Activated CD4-positive, CD25-positive, alpha-beta regulatory T cell (primary cell): ENCODE measurements at places on chromosomes 16 and 17.

- no peak for DNase-seq
Observed at GRCh38 chr16:69838489-69838888, 76.4 kb downstream of the WWP2 start.

DNA sequence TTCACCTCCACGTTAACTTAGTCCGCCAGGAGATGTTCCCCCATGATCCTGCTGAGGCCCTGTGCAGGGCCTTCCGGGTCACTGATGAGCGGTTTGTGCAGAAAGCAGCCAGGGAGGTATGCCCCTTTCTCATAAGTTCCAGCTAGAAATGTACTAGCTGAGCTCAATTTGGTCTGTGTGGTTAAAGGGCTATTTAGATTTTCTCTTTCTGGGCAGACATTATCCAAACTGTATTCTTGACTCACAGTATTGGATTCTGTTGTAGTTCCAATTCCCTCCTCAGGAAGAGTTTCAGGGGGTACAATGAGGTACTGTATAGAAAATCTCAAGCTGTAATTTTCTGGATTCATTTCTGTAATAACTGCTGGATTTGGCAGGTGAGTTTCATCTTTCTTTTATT, 137.1 kb downstream of the TRIM37 start:
- no peak for DNase-seq

DNA sequence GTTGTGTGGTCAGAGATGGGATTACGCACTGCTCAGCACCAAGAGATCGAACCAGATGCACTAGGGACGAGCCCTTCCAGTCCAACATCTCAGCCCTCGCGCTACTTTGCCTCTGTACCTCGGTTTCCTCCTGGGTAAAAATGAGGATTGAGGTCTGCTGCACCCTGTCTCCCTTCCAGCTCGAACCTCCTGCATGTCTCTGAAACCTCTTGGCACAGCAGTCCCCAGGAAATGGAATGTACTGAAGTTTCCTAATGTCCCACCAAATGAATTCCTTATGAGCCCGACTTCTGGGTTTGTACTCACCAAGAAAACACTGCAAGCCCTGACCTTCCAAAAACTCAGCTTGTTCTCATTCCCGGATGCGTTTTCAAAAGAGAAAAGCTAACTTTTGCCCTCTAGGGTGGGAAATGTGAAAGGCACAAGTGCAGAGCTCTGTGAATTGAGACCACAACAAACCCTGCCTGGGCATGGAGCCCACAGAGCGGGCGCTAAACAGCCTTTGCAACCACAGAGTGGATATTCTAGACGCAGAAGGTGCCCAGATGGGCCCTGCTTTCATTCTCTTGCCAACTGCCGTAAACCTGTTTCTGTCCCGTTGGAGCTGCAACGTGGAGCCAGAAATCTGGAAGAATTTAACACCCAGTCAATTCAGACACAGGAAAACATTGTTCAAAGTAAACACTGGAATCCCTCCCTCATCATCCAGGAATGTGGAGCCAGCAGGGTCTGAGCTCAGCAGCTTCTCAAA, 10.3 kb downstream of the CDRT4 start:
- no peak for DNase-seq

DNA sequence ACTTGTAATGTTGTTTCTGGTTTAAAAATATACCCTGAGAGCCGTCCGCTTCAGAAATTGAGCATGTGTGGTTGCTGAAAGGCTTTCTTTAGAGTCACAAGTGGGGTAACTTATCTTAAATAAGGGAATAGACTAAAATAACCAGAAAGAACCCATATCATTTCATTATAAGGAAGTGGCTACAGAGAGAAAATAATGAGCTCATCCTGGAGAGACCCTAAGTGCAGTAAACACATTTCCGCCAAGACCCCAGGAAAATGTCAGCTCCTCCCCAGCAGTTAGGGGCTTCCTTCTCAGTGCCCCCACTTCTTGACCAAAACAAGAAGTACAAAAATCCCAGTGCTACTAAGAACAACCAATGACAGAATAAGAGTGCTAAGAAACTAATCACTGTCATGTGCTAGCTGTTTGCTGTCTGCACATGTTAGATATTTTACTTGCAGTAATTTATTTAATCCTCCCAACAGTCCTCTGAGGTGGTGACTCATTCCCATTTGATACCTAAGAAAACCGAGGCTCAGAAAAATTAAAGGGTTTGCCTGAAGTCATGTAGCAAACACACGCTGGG, 83.5 kb downstream of the CDYL2 start:
- no peak for DNase-seq

- no peak for DNase-seq
Observed at GRCh38 chr17:42508426-42509165, 27.4 kb upstream of the NAGLU start.

DNA sequence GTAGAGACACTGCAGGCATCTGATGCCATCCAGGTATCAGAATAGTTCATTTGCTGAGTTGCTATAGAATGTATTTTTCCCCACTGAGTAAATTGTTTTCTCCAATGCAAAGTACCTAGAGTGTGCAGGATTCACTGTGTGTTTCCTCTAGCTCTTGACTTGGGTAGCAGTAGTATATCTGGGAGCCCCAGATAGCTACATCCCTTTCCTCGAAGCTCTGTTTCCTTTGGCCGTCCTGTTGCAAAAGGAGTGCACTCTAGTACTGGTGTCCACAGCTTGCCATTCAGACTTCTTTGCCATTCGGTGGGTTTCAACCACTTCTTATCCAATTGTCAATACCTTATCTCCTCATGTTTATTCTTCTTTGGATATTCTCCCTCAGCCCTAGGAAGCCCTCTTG, 12.8 kb downstream of the ABCA8 start:
- DNase-seq: no peak

GRCh38 chr17:27582696-27583095, 48.3 kb upstream of the LGALS9 start:
- DNase-seq: no peak

DNA sequence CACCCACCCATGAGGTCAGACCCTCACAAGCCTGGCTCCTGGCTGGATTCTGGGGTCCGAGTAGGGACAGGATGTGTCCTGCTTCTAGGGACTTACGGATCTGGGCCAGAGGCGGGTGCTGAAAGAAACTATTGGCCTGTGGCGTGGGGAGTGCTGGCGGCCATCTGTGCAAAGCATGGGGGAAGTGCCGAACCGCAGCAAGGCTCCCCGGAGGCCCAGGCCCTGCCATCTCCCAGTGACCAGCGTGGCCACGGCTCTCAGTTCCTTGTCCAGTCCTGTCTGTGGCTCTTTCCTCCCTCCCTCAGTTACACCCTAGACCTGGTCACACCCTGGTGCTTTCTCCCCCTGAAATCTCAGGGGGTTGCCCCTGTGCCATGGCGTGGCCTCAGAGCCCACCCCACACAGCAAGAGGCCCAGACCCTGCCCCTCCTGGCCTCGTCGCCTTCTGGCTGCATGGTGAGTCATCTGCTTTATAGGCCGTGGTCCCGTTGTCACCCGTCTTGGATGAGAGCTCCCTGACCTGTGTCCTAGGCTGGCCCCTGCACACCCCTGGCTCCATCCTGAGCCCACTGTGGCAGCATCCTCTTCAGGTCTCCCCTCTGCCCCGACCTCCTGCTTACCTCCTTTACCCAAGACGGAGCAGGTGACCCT, 54.5 kb downstream of the PRMT7 start:
- DNase-seq: no peak

- no peak for DNase-seq
Observed at GRCh38 chr17:31546650-31547049, 155.2 kb downstream of the RAB11FIP4 start.

DNA sequence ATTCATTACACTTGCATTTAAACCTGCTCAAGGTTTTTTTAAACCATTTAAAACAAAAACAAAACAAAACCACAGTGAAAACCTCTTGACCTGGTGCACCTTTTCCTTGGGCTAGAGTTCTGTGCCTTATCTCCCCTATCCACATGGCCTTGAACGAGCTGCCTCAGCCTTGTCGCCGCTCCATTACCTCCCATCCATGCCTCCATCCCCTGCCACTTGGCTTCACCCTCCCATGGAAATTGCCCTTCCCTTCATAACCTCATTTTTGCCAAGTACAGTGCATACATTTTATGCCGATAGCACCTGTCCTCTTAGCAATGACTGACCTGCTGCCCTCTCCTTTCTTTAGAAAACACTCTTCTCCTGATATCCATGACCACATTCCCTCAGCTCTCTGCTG, 188.6 kb upstream of the ASIC2 start:
- DNase-seq: no peak

GRCh38 chr17:9356488-9356911, 219.1 kb downstream of the STX8 start:
- DNase-seq: no peak

GRCh38 chr16:57621521-57622271, 6.7 kb upstream of the ADGRG1 start:
- no peak for DNase-seq

- no peak for DNase-seq
Observed at GRCh38 chr17:13084420-13084819, 66.6 kb upstream of the ELAC2 start.

GRCh38 chr17:28093999-28094716, 51.7 kb downstream of the NLK start:
- DNase-seq: no peak

GRCh38 chr17:41647940-41648410, 23.6 kb upstream of the KRT17 start:
- DNase-seq: peak; percentile 71

DNA sequence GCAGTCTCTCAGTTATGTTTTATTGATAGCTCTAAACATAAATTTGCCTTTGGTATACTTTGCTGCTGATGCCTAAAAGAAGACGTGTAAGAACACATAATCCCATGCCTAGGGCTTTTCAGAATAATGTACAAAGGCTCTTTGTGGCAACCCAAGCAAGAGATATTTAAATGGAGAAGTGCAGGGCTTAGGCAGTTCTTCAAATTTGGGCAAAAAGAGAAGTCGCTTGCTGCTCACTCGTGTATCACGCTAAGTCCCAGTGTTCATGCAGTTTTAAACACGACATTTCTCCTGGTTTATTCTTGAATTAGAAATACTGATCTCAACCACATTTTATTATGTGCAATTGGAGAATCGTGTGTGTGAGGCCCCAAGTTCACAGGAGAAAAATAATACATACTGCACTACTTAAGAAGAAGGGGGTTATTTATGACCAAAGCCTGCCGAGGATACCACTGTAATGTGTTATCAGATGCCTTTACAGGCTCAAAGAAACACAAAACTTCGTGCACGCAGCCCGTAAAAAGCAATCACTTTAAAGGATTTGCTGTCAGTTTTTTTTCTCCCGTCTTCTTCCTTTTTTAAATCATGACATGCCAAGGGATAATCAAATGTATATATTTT, 22.5 kb upstream of the IRX6 start:
- DNase-seq: no peak

GRCh38 chr17:46163316-46163715, 29.9 kb downstream of the KANSL1 start:
- no peak for DNase-seq

- DNase-seq: no peak
Observed at GRCh38 chr17:13884347-13884746, 185.0 kb upstream of the COX10 start.

DNA sequence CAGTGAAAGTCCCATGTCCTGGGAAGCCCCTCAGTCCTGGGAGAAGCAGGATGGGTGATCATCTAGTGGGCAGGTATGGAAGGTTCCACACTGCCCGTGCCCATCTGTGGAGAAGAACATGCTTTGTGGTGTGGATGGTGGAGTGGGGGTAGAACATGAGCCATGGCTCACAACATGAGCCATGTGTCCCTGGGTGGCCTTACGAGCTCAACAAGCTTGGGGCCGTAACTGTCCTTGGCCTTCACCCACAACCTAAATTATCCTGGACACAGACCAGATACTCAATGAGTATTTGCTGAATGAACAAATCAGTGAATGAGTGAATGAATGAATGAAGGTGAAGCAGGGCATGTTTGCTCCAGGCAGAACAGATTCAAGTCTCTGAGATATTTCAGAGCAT, 13.5 kb downstream of the SOX8 start:
- DNase-seq: no peak

DNA sequence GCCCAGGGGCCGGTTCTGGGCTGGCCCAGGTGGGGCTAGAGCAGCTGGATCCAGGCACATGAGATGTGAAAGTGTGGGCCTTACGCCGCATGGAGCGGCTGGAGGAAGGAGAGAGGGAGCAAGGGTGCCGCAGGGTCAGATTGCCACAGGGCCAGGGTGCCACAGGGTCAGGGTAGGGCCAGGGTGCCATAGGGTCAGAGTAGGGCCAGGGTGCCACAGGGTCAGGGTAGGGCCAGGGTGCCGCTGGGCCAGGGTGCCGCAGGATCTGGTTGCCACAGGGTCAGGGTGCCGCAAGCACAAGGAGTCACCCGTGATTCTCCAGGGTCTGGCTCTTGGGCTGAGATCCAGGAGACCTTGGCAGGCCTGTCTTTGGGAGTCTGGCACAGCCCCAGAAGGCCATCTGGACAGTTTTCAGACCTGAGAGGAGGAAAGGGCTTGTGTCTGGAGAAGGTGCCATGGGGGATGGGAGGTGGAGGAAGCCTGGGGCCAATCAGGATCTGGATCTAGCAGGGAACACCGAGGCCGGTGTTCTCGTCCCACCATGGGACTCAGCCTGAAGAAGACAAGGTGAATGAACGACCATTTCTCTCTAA, 13.1 kb upstream of the LASP1NB start:
- DNase-seq: no peak

DNA sequence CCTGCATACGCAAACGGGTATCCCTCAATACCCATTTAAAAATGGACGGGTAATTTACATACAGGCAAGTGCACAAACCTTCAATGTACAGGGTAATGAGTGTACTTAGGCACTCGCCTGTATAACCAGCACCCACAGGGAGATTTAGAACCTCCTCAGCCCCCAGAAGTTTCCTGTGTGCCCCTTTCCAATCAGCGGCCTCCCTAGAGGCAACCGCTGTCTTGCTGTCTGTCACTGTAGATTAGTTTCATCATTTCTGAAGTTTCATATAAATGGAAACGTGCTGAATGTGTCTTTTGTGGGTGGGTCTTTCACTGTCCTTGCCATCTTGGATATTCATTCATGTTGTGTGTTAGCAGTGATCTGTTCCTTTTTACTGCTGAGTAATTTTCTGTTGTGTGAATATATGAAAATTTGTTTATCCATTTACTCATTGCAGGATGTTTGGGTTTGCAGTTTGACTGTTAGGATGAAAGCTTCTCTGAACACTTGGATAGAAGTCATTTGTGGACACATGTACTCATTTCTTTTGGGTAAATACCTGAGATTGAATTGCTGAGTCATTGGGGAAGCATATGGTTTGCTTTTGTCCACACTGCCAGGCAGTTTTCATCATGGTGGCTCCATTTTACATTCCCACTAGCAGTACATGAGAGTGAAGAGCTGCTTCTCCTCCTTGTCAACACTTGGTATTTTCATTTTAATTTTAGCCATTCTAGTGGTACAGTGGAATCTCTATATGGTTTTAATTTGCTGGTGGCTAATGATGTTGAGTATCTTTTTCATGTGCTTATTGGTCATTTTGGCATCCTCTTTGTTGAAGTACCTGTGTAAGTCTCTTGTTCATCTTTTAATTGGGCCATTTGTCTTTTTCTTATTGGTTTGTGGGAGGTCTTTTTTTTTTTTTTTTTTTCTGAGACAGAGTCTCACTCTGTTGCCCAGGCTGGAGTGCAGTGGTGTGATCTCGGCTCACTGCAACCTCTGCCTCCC, 2.1 kb upstream of the ADCY7 start:
- DNase-seq: no peak
